ENCODE measurements at places on chromosomes 1 and 21. TPM values are rescaled to one million over a fixed set of nuclear protein-coding genes. Genes with fewer than 3 reads are reported as not detected.

The ST6GALNAC5 gene
- 10.9 TPM for total RNA-seq

The SHISAL2A gene
- 4.5 TPM for total RNA-seq

DNA sequence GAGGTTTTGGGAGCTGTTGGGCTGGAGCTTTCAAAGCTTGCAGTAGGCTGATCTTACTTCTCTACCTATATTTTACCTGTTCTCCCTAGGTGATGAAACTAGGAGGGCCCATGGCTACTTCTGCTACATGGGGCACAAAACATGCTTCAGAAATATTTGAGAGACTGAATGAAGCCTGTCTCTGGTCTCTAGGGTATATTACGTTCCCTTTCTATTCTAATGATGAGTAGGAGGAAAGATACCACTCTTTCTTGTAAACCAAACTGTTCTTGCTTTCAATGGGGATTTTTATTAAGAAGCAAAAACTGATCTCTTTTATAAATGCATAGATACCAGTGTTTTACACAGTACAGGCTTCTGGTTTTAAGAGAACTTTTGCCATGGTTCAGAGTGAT is 103.1 kb downstream of the GALNT2 start:
- no peaks in the 10 kb centered on the region for H3K36me3 ChIP-seq
- no peaks in the 10 kb centered on the region for H3K4me1 ChIP-seq
- no peak for DNase-seq

GRCh38 chr1:67956116-67956515 is 94.3 kb downstream of the DIRAS3 start:
- DNase-seq: no peak
- no peak overlapping the region for H3K27ac ChIP-seq
- H3K4me3 ChIP-seq: no peak overlapping the region
- no peaks in the 10 kb centered on the region for H3K36me3 ChIP-seq
- H3K4me1 ChIP-seq: no peaks in the 10 kb centered on the region
- H3K27me3 ChIP-seq: no peaks in the 10 kb centered on the region

DNA sequence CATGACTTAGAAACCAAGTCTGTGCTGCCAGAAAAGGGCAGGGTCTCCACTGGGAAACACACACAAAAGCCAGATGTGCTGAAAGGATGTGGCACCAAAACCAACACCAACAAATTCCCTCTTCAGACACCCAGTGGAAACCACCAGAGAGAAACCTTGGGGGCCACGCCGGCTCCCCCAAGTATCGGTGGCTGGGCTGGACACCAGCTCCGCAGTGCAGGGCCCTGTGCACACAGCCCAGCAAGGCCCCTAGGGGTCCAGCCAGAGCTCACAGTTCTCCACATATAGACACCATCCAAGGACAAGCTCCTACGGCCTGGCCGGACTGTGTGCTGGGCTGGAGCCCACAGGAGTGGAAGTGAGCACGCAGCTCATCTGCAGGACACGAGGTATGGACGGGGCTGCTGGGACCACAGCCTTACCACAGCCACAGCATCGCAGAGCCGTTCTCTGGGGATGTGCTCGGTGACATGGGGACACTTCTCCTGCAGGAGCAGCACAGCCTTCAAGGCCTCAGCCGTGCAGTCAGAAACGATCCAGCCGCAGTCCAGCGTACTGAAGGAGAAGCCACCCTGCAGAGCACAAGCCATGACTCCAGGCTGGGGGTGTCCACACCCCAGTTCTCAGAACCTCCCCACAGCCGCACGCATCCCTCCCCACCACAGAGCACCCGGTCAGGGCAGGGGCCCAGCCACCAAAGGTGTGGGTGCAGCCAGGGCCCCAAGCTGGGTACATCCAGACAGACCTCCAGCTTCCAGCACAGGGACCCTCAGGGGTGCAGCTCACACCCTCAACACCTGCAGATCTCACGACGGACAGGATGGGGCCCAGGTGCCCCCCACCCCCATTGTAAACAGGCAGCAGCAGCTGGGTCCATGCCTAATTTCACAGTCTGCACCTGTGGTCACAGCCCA is 21.3 kb downstream of the LSS start:
- no peaks in the 10 kb centered on the region for H3K27me3 ChIP-seq
- peaks cover 48% of the 10 kb centered on the region for H3K36me3 ChIP-seq
- H3K4me1 ChIP-seq: no peaks in the 10 kb centered on the region
- H3K4me3 ChIP-seq: no peak overlapping the region
- DNase-seq: no peak
- H3K27ac ChIP-seq: no peak overlapping the region

GRCh38 chr1:63636192-63637105 is 43.2 kb downstream of the PGM1 start:
- no peak overlapping the region for H3K4me3 ChIP-seq
- no peaks in the 10 kb centered on the region for H3K4me1 ChIP-seq
- H3K27me3 ChIP-seq: no peaks in the 10 kb centered on the region
- H3K27ac ChIP-seq: no peak overlapping the region
- peaks cover 95% of the 10 kb centered on the region for H3K36me3 ChIP-seq

DNA sequence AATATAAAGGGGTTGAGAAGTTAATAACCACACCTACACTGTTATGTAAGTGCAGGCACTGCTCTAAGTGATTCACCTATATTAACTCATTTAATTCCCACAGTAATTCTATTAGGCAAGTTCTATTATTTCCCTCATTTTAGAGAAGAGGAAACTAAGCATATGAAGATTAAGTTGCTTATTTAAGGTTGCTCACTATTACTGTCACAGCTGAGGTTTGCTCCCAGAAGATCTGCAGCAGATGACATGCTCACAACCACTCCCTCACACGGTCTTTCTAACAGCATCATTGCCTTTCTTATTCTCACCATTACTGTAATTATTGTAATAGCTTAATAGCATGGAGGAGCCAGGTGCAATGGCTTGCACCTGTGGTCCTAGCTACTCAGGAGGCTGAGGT is 196.4 kb upstream of the GREM2 start:
- no peaks in the 10 kb centered on the region for H3K27me3 ChIP-seq
- no peaks in the 10 kb centered on the region for H3K4me1 ChIP-seq
- H3K4me3 ChIP-seq: no peak overlapping the region
- H3K36me3 ChIP-seq: no peaks in the 10 kb centered on the region
- H3K27ac ChIP-seq: no peak overlapping the region
- DNase-seq: no peak
